ENCODE measurements at places on chromosomes 11 and 22. TPM values are rescaled to one million over a fixed set of nuclear protein-coding genes. Genes with fewer than 3 reads are reported as not detected.

OR52A1 gene
- not detected for polyA plus RNA-seq

GRCh38 chr11:22991196-22991595 lies 130.9 kb upstream of the CCDC179 start:
- no peak for DNase-seq

- DNase-seq = no peak
Measured at GRCh38 chr22:26479792-26480610, 3.6 kb downstream of the HPS4 start.

DNA sequence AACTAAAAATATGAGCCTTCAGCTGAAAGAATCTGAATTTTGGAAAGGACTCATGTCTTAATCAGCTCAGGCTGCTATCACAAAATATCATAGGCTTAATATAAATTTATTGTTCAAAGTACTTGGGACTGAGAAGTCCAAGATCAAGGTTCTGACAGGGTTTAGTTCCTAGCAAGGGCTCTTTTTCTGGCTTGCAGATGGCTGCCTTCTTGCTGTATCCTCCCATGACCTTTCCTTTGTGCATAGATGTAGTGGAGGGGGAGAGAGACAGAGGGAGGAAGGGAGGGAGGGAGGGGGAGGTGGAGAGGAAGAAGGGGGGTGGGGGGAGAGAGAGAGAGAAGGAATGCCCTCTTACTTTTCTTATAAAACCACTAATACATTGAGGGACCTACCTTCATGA lies 306.8 kb upstream of the DDI1 start:
- DNase-seq = no peak

DNA sequence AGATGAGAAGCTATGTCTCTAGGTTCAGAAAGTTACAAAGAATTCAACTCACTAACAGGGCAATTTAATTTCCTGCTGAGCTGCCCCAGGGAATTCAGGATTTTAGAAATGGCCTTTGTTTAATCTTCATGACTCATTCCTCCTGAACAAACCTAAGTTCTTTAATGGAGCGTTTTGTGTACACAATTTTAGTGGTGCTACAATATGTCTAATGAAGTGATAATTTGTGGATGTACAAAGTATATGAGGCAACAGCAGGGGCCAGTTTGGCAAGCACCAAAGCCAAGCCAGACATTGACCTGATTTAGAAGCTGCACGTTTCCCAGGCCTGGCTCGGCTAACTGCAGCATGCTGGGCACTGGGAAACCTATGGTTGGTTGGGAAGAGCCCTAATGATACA lies 34.4 kb upstream of the HEPHL1 start:
- DNase-seq = no peak

GRCh38 chr22:31153357-31153756 lies 6.6 kb upstream of the RNF185 start:
- DNase-seq = no peak

All from renal cortex interstitium (tissue), 15 donors.